Suppressor macrophage treated with lipopolysaccharide for 1 hour (primary cell): ENCODE measurements at places on chromosomes 6 and 20.

DNA sequence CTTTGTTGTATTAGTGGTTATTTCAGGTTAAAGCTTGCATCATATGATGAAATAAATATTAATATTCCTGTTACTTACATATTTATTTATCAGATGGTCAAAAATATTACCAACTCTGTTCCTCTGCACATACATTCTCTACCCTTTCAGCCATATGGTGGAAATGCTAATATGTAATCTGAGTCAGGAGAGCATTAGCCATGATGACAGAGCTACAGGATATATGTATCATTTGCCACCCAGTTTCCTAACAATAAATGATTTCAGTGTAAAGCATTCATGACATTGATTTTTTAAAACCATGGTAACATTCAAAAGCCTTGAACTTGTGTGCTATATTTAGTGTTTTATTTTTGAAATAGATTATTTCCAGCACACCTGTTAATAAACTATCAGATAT is 16.6 kb downstream of the POPDC3 start:
- no peak for DNase-seq

- DNase-seq, result no peak
These were observed 49.7 kb downstream of the TOP1 start for GRCh38 chr20:41078329-41078728.

DNA sequence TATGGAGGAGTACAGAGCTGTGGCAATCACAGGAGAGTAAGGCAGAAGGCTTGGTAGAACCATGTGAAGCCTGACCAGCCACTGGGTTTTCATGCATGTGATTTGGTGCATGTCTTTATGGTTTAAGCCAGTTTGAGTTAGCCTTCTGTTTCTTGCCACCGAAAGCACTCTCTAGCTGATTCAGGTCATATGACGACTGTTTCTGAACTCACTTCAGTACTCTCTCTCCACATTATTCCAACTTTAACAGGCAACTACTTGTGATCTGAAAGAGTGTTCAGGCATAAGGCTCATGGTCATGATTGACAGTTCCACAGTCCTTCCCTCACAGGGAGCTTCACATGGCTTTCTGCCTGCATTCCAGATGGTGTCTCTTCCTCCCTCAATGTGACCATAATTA is 63.3 kb upstream of the TAB2 start:
- DNase-seq, result no peak

DNA sequence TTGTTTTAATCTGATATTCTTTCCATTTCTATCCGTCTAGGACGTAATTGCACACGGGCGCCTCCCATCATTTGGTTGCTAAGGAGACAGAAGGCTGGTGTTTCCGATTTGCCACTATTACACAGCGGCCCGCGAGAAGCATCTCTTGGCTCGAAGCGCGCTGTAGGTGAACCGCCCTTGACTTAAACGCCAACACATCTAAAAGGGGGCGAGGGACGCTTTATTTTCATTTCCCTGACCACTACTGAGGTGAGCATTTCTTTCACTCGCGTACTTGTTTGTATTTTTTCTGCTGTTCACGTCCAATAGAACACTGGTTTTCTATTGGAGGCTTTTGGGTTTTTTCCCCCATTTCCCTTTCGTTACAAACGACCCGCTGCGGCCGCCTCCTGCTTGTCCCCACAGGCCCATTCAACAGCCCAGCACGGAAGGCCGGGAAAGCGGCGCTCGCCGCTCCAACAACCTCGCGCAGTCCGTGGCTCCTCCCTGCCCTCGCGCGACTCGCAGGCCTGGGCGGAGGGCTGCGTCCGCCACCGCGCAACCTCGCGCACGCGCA is 505 bp upstream of the WRNIP1 start:
- DNase-seq, result peak; percentile 76

- DNase-seq, result no peak
These were observed 276.3 kb downstream of the PAX1 start for GRCh38 chr20:21981597-21982344.

- DNase-seq, result no peak
These were observed 37.3 kb downstream of the RREB1 start for GRCh38 chr6:7144872-7145584.

DNA sequence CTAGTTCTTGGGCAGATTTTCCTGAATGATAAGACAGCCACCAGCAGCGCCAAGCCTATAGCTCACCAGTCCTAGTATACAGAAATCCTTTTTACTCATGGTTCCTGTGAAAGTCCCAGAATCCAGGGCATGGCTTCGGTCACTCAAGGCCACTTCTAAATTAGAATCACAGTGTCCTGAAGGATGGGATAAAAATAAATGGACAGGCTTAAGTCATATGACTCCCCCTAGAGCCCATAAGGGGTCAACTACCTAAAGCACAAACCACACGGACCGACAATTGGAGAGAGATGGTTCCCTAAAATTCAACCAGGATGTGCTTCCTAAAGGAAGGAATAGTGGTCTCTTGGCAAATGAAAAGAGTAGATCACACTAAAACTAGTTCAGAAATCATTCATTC is 404.1 kb upstream of the PLCB4 start:
- no peak for DNase-seq

GRCh38 chr6:112156668-112157067 is 69.3 kb downstream of the FAM229B start:
- peak; percentile 34 for DNase-seq

- peak; percentile 41 for DNase-seq
These were observed 11.2 kb downstream of the NT5DC1 start for GRCh38 chr6:116111552-116112528.

GRCh38 chr20:34512266-34512954 is 3.8 kb upstream of the DYNLRB1 start:
- peak; percentile 18 for DNase-seq

DNA sequence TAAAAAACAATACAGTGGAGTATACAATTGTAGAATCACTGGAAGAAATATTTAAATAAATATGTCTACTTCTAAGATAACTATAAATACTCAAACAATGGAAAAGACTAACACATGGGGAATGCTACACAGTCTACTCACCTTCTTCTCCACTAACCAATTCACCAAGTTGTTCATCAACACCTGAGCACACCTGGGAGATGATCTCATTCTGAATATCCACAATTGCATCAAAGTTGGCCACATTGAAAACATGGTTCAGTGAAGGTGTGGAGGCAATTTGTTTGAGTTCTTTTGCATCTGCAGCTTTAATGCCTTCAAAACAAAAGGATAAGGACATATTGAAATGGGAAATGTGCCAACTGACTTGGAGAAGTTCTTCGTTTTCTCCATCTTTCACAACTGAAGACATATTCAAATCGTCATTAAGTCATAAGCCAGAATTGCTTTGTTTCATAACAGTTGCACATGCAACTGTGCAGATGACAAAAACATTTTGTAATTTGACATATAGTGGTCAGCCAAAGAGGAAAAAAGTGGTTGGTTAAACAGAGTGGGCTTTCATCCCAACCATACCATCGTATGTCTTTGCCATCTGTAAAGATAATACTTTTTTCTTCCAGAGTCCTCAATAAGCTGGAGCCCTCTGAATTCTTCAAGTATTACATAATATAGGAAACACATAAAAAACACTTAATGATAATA is 17.5 kb downstream of the COL12A1 start:
- DNase-seq, result no peak

DNA sequence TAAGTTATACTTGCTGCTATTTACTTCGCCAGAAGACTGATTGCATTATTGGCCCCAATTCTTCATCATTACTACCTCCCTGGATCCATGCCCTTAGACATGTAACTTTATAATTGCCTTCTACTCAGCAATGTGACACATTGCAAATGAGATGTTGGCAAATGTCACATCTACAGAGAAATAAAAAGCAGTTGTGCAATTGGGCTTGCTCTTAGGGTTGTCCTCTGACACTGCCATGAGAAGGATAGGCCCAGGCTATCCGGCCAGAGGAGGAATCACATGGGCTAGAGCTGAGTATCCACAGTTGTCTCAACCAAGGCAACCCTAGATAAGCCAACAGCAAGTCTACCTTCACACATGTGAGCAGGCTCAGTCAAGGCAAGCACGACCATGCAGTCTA is 447.0 kb downstream of the PLCB1 start:
- no peak for DNase-seq

- DNase-seq, result peak; percentile 65
These were observed 3.3 kb downstream of the SPEF1 start for GRCh38 chr20:3777716-3778629.

DNA sequence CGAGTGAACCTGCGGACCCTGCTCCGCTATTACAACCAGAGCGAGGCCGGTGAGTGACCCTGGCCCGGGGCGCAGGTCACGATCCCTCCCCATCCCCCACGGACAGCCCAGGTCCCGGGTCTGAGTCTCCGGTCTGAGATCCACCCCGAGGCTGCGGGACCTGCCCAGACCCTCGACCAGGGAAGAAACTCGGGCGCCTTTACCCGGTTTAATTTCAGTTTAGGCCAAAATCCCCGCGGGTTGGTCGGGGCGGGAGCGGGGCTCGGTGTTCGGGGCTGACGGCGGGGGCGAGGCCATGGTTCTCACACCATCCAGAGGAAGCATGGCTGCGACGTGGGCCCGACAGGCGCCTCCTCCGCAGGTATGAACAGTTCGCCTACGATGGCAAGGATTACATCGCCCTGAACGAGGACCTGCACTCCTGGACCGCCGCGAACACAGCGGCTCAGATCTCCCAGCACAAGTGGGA is 46.9 kb upstream of the TRIM26 start:
- DNase-seq, result peak; percentile 14

DNA sequence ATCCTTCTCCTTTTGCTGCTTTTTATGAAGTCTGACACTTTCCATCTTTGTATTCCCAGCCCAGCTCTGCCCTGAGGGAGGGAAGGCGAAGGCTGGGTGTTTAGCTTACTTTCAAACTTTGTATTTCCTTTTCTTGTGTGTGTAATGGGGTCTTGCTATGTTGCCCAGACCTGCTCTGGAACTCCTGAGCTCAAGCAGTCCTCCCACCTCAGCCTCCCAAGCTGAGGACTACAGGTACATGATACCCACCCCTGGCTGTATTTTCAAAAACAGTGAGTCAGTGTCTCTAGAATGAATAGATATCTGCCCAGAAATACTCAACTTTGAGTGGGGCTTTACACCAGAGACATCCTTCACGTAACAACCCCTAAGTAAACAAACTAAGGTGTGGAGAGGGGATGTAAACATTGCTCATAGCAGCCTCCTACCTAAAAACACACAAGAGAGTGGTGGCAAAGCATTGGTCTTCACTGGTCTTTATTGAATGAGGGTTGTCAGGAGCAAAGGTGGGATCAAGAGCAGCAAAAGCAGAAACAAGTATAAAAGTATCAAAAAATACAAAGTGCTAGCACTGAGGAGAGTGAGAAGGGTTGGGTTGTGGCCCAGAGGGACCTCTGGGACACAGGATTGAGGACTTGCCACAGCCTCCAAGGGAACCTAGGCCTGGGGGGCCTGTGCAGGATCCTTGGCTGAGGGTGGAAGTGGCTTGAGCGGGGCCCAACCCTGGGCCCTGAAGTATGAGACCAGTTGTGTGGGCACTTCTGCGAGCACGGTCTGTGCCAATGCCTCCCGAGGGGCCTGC is 10.2 kb downstream of the SPAG4 start:
- DNase-seq, result no peak

DNA sequence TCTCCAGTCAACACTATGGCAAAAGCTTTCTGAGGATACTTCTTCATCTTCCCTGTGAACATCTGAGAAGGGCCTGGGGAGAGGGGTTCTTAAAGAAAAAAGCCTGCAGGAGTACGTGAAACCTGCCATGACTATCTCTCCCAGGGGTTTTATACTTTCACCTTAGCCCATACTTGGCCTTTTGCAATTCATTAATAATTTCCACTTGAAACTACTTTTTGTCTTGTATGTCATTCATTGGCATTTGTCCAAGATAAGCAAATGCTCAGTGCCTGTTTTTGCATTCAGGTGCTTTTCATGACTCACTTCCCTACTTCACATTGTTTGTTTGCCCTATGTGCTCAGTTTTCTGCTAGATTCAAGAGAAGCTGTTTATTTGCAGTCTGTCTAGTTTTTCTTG is 580.3 kb upstream of the GJE1 start:
- no peak for DNase-seq

GRCh38 chr20:36712775-36713174 is 33.1 kb downstream of the NDRG3 start:
- DNase-seq, result no peak

DNA sequence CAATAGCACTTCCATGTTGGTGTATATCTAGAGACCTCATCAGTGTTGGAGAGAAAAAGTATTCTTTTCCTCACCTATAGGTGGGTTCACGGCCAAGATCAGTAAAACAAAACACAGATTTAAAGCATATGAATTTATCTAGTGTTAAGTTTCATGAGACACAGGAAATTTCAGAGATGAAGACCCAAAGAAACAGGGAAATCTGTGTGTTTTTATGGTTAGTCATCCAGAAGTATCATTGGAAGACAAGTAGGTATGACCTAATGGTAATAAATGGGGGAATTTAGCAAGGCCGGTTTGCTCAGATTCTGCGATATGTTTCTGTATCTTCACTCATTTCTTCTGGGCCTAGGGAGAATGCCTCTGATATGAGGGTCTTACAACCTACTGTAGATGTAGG is 419.6 kb upstream of the MARCKS start:
- peak; percentile 58 for DNase-seq

DNA sequence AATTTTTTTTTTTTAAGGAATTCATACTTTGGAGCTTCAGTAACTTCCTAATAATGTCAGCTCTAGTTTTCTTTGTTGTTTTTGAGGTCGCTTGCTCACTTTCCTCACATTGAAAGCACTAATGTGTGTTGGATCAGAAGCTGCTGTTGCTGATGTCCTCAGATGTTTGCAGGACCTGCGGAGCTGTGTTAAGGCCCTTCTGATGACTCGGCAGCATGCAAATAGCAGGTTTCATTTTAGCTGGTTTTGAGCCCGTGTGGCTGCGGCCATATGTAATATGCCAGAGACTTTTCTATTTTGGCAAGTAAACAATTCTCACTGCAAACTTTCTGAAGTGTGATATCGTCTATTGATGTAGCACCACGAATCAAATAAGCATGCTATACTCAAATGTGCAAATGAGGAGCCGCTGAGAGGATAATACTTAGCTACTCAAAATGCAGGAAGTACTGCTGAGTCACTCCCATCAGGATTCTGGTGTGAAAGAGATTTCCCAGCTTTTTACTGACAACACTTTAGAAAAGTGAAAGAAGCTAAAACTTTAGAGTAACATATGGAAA is 187.8 kb downstream of the SASH1 start:
- DNase-seq, result peak; percentile 62

- peak; percentile 94 for DNase-seq
These were observed 109.0 kb downstream of the RIN2 start for GRCh38 chr20:19867074-19867473.

DNA sequence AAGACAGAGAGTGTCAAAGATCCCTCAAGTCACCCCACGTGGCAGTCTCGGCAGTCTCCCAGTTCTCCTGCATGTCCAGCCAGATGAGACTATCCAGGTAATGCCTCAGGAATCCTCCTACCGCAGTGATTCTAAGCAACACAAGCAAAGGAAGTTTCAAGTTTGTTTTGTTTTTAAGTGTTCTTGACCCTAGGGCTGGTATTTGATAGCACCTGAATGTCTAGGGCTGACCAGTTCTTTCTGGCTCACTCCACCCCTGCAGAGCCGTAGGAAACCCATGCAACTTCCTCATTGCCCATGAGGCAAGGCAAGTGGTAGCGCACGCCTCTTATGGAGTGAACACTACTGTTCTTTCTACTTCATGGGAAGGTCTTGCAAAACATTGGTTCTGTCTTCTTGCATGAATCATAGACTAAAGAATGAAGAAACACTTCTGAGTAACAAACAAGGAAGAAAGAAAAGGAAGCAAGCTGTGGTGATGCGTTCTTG is 24.8 kb upstream of the FOXQ1 start:
- peak; percentile 96 for DNase-seq

GRCh38 chr6:132571774-132572173 is 1.7 kb downstream of the TAAR6 start:
- DNase-seq, result peak; percentile 75

- DNase-seq, result no peak
These were observed 43.9 kb upstream of the FAM184A start for GRCh38 chr6:119122336-119122735.
